ENCODE measurements at places on chromosomes 3 and 15.

- DNase-seq: no peak
These were observed 64.7 kb downstream of the GPR176 start for GRCh38 chr15:39855400-39855799.

- DNase-seq: peak; percentile 69
These were observed 37.6 kb downstream of the MTMR10 start for GRCh38 chr15:30953731-30954378.

DNA sequence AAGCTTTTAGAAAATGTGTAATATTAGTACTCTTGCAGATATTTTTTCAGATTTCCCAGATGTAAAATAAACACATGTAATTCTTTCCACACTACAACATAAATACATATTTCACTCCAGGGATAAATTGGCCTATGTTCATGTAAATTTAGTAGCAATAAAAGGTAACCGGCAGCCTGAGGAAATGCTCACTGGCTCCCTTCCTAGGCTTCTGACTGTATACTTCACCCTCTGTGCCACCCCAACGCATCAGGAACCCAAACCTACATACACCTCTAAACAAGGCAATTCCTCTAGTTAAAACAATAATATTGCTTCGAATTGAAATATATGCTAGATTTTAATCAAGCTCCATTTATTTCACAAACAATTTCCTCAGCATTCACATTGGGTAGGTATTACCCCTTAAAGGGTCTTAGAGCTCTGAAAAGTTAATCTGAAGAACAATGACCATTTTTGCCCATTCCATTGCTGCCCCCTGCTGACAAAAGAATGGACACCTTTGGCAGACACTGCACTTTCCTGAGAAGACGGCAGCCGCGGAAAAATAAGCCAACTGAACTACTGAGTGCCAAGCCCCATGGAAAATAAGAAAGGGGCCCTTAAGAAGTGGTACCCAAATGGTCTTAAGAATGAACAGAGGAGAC lies 212.5 kb downstream of the OSBPL10 start:
- peak; percentile 41 for DNase-seq

DNA sequence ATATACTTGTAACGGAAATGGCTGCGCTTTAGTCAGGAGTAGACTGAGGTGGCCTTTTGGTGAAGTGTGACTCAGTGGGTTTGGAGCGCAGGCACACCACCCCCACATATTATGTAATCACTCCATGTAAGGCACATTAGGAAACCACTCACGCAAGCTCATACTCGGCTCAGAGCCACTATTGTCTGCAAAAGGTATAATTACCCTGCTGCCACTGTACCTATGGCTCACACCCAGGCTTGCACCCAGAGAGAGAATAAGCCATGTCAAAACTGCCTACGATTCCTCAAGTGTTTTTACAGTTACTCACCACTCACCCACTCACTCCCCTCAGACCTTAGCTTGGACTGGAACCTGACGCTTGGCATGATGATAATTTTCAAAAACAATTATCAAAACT lies 611.9 kb upstream of the CCDC54 start:
- DNase-seq: peak; percentile 41

DNA sequence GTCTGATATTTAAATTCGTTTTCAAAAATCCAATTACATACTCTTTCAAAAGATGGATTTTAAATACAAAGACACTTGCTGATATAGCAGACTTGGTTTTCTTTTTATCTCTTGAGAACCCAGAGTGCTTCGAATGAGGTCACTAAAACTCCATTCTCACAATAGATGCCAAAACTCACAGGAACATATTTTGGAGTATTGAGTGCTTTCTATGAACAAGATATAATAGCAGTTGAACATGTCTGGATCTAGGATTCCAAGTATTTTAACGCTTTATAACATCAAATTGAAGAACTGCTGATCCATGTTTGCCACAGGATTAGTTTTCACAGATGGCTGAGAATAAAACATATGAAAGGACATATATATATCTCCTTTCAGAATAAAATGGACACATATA lies 113.2 kb downstream of the SAMMSON start:
- DNase-seq: no peak

GRCh38 chr3:8560366-8561007 lies 58.9 kb downstream of the LMCD1 start:
- DNase-seq: no peak

- peak; percentile 3 for DNase-seq
These were observed 1.2 kb downstream of the CHMP2B start for GRCh38 chr3:87228316-87228715.

- DNase-seq: no peak
These were observed 220.3 kb downstream of the SOX2 start for GRCh38 chr3:181932039-181932438.

GRCh38 chr3:71926262-71926600 lies 141.3 kb upstream of the PROK2 start:
- DNase-seq: peak; percentile 19

DNA sequence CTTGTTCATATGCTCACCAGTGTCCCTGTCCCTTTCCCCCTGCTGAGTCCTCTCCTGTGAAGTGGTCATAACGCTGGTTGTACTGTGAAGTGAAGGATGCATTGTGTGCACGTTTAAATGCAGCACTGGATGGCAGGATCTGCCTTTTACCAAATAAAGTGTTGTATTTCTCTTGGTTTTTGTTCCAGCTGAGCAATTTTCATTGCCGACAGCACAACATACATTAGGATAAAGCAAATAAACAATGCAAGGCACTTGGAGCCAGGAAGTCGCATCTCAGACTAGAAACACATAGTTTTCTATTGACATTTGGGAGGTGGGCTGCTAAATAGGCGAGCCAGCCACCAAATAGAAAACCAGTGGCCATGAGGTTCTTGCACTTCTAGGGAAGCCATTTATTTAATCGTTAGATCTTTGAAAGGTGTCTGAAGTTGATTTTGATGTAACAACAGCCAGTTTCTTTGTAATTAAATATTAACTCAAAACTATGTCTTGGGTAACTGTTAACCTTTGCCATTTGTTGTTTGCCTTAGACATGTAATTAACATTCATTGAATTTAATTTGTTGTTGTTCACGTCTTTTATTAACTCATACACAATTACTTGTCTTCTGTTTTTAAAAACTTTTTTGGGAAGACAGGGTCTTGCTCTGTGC lies 185.3 kb downstream of the FNDC3B start:
- no peak for DNase-seq

DNA sequence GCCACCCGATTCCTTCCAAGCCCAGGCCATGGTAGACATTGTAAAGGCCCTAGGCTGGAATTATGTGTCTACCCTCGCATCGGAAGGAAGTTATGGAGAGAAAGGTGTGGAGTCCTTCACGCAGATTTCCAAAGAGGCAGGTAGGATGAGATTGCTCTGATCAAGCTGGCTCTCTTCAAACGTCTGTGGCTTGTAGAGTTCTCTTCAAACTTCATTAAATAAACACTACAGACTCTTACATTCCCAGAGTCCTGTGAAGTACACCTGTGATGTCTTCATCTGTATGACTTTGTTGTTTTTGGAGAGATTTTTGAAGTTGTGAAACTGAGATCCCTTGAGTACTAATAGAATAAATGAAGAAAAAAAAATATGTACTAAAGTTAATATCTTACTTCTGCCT lies 285.6 kb downstream of the GRM7 start:
- no peak for DNase-seq

DNA sequence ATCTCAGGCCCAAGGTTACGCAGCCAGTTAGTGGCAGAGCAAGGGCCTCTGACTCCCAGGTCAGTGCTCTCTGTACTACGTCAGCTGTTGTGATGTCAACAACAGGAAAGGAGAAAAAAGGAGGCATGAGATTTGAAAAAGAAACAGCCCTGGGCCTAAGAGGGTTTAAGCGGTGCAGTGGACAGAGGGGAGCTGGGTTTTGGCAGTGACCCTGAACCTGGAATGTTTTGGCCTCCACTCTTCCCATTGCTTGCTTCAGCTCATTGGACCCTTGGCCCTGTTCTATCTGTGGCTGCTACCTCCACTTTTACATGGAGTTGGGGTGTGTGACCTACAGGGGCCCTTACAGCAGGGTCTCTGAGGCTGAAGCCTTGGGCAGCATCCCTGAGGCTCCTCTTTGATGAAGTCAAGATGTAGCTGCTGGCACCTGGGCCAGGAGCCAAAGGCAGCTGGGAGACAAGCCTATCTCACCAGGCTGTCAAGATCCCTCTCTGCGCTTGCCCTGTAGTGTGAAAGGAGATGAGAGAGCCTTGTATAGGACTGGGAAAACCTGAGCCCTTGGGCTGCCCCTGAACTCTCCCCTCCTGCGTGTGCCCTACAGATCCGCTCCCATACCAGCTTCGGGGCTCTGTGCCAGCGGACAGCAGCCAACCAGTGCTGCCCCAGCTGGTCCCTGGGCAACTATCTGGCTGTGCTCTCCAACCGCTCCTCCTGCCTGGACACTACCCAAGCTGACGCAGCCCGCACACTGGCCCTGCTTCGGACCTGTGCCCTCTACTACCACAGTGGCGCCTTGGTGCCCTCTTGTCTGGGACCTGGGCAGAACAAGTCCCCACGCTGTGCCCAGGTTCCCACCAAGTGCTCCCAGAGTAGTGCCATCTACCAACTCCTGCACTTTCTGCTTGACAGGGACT lies 8.7 kb downstream of the DISP2 start:
- no peak for DNase-seq

All from HTR-8/SVneo (cell line).